Left lung (tissue), 14 donors: ENCODE measurements at places on chromosomes 2 and 18. TPM values are rescaled to one million over a fixed set of nuclear protein-coding genes. Genes with fewer than 3 reads are reported as not detected.

Gene HOXD9
- 1.1 TPM for total RNA-seq

Gene TMEM182
- total RNA-seq: 3.4 TPM

Gene FIGN
- total RNA-seq: 4.9 TPM

Gene BOD1L2
- total RNA-seq: not detected

Gene DTNA
- 12.0 TPM for total RNA-seq

Gene OSBPL6
- total RNA-seq: 5.9 TPM
